ENCODE measurements at places on chromosomes 16 and 17. TPM values are rescaled to one million over a fixed set of nuclear protein-coding genes. Genes with fewer than 3 reads are reported as not detected.

The RNF222 gene
- total RNA-seq = not detected

The PRSS53 gene
- total RNA-seq = 1.5 TPM

- no peak overlapping the region for H3K4me3 ChIP-seq
- no peaks in the 10 kb centered on the region for H3K4me1 ChIP-seq
- no peaks in the 10 kb centered on the region for H3K36me3 ChIP-seq
- H3K27ac ChIP-seq = no peak overlapping the region
Measured at GRCh38 chr16:17069681-17070080, 401.1 kb downstream of the XYLT1 start.

- no peaks in the 10 kb centered on the region for H3K36me3 ChIP-seq
- no peak for DNase-seq
- no peak overlapping the region for H3K27ac ChIP-seq
- peaks cover 6% of the 10 kb centered on the region for H3K4me1 ChIP-seq
Measured at GRCh38 chr17:58329035-58329809, 627 bp upstream of the TSPOAP1 start.

The SERPINF2 gene
- 45.2 TPM for total RNA-seq

DNA sequence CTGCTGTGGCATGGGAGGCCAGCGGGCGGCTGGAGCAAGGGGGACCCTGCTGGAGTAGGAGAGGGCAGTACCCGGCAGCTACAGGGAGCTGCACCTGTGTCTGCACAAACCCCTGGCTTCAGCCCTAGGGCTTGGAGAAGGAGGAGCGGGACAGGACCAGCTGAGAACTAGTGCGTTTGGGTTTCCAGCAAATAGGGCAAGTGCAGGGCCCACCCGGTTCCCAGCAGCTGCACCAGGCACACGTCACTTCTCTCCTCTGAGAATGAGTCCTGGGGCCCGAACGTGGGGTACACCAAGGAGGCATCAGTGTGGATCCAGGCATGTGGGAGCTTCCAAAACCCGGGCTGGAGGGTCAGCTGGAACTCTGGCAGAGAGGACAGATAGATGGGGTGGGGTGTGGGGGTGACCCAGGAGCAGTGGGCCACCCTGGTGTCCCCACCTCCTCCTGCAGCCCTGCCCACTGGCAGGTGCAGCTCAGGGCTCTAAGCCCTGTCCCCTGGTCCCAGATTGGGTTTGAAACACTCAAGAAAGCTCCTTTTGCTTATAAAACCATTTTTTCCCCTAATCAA lies 5.6 kb downstream of the C16orf89 start:
- H3K4me1 ChIP-seq = no peaks in the 10 kb centered on the region
- H3K36me3 ChIP-seq = no peaks in the 10 kb centered on the region
- no peaks in the 10 kb centered on the region for H3K27me3 ChIP-seq
- no peak overlapping the region for H3K4me3 ChIP-seq
- no peak for DNase-seq
- no peak overlapping the region for H3K27ac ChIP-seq

DNA sequence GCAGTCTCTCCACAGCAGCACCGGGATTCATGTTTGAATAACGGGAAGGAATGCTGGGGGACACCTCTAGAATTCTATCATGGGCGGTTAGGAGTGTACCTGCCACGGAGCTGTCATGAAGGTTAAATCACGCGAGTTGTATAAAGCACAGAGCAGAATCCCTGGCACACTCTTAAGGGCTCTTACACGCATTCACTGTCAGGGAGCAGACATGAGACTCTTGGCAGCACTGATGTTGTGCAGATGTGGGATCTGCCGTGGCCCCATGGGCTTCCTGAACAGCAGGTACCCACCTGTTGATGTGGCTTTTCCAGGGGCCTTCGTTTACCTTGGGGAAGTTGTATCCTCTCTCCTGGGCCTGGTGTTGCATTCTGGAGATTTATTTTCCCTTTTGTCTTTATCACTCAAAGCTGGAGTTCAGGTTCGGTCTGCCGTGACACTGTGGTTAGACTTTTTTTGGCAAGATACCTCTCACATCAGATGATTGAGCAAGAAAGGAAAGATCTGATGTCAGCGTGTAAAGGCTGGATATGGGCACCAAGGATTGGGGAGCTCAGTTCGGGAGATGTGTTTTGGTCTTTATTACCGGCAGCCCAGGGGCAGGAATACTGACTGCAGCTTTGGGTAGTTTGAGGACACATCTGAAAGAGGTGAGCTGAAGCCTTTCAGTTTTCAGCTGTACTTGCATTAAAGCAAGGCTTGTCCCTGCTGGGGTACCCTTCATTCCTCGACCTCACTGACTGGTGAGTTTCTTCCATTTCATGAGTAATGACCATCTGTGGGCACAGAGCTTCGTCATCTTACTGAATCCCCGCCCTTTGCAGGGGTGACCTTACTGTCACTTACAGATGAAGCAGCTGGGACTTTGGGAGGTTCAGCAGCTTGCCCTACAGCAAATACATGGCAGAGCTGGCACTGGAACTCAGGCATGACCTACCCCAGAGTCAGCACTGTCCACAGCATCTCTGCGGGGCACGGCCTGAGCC lies 19.3 kb downstream of the KNOP1 start:
- H3K4me1 ChIP-seq = peaks cover 36% of the 10 kb centered on the region
- H3K4me3 ChIP-seq = no peak overlapping the region
- H3K27ac ChIP-seq = peak overlapping the region; percentile 27

DNA sequence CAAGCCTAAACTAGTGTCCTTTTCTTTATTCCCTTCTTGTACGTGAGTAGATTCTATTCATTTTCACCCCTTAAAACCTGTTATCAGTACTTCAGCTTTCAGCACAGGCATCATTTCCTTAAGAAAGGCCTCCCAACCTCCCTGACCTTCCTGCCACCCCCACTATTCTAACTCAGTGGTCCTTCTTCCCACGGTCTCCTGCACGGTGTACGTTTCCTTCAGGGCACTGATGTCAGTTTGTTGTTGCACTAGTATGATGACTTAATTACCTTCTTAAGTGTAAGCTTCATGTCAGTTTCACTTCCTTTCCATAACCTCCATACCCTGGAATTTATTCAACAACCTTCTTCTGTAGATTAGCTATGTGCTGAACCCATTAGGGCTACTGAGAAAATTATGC lies 484.2 kb downstream of the HS3ST4 start:
- no peak overlapping the region for H3K4me3 ChIP-seq
- no peaks in the 10 kb centered on the region for H3K36me3 ChIP-seq
- no peak for DNase-seq

GRCh38 chr16:4303973-4304372 lies 11.9 kb upstream of the GLIS2 start:
- peaks cover 5% of the 10 kb centered on the region for H3K4me1 ChIP-seq
- DNase-seq = no peak
- no peaks in the 10 kb centered on the region for H3K36me3 ChIP-seq

GRCh38 chr17:69134112-69134511 lies 7.6 kb downstream of the ABCA6 start:
- H3K36me3 ChIP-seq = no peaks in the 10 kb centered on the region
- H3K4me1 ChIP-seq = no peaks in the 10 kb centered on the region
- no peak overlapping the region for H3K4me3 ChIP-seq
- H3K27me3 ChIP-seq = no peaks in the 10 kb centered on the region
- DNase-seq = no peak

The FBXL16 gene
- 2.0 TPM for total RNA-seq

GRCh38 chr17:77822302-77823030 lies 136.0 kb upstream of the TNRC6C start:
- H3K36me3 ChIP-seq = no peaks in the 10 kb centered on the region
- no peaks in the 10 kb centered on the region for H3K4me1 ChIP-seq
- no peak for DNase-seq
- no peak overlapping the region for H3K4me3 ChIP-seq

The HOXB6 gene
- total RNA-seq = 3.2 TPM

DNA sequence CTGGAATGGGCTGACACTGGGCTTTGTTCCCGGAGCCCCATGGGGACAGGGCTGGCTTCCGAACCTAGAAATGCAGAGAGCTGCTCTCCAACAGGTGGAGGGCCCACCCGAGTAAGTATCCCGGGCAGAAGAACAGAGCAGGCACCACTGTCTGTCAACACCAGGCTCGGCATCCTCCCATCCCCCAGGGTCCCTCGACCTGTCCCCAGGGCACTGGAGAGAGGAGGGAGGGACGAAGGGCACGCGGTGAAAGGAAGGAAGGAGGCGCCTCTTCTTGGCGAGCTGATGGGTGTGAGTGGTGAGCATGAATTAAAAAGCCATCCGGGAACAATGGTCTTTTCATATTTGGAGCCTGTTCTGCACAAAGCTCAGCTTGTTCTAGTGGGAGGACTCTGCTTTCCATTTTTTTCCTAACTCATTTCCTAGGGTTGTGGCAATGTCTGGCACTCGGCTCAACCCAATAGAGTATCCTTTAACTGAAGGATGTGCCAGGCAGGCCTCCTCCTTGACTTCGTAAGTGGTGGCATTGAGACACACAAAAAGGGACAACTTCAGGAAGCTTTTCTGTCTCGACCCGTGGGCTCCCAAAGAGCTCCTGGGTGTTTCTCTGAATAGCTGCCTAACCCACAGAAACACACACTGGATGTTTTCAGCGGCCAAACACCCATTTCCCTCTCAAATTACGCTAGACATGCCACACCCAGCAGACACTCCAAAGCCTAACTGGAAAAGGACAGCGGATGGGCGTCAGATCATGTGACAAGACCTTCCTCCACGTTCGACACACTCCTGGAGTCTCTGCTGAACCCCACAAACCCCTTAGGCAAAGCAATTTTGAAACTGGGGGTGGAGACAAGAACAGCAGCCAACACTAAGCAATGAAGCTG lies 47.7 kb downstream of the ZFHX3 start:
- H3K27me3 ChIP-seq = no peaks in the 10 kb centered on the region
- no peaks in the 10 kb centered on the region for H3K36me3 ChIP-seq
- no peak for DNase-seq
- no peaks in the 10 kb centered on the region for H3K4me1 ChIP-seq
- H3K27ac ChIP-seq = no peak overlapping the region
- no peak overlapping the region for H3K4me3 ChIP-seq

The PLLP gene
- total RNA-seq = 4.0 TPM

GRCh38 chr17:81888988-81889595 lies 2.3 kb downstream of the ALYREF start:
- no peak overlapping the region for H3K4me3 ChIP-seq
- H3K27ac ChIP-seq = no peak overlapping the region
- H3K27me3 ChIP-seq = no peaks in the 10 kb centered on the region
- DNase-seq = no peak

The EFCAB13 gene
- total RNA-seq = 9.3 TPM

GRCh38 chr17:55430541-55431288 lies 9.1 kb upstream of the MMD start:
- DNase-seq = no peak
- no peak overlapping the region for H3K4me3 ChIP-seq
- no peaks in the 10 kb centered on the region for H3K4me1 ChIP-seq
- H3K27me3 ChIP-seq = no peaks in the 10 kb centered on the region
- H3K36me3 ChIP-seq = no peaks in the 10 kb centered on the region

- no peaks in the 10 kb centered on the region for H3K36me3 ChIP-seq
- H3K27me3 ChIP-seq = no peaks in the 10 kb centered on the region
- no peak for DNase-seq
- no peaks in the 10 kb centered on the region for H3K4me1 ChIP-seq
- H3K27ac ChIP-seq = no peak overlapping the region
Measured at GRCh38 chr17:70945386-70945785, 776.1 kb downstream of the KCNJ2 start.

The C16orf86 gene
- 5.6 TPM for total RNA-seq

The VAT1L gene
- 0.23 TPM for total RNA-seq

The SPN gene
- total RNA-seq = 0.72 TPM

DNA sequence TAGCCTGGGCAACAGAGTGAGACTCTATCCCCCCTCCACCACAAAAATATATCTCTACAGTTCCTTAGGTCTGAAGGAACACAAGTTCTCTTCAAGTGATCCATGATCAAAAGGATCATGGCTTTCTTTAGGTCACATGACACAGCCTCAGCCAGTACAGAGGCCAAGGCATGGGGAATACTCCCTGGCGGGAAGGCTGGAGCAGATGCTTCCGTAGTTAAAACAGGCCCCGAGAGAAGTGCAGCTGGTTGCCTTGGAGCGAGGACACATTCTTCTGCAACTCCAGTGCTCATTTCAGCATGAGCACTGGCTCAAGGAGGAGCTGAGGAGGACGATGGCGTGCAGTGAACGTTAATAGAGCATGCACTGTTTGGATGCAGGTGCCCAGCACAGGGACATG lies 13.5 kb downstream of the CDIP1 start:
- no peak overlapping the region for H3K27ac ChIP-seq
- DNase-seq = no peak
- no peaks in the 10 kb centered on the region for H3K4me1 ChIP-seq
- no peaks in the 10 kb centered on the region for H3K27me3 ChIP-seq
- H3K36me3 ChIP-seq = no peaks in the 10 kb centered on the region

DNA sequence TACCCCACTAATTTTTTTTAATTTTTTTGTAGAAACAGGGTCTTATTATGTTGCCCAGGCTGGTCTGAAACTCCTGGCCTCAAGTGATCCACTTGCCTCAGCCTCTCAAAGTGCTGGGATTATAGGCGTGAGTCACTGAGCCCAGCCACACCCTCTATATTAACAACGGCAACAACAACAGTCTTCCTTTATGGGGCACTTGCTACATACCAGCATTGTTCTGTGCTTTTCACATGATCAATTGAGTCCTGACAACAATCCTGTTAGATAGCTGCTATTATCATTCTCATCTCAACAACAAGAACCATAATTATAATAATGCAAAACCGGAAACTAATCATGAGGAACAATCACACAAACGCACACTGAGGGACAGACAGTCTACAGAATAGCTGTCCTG lies 12.6 kb upstream of the ARL5C start:
- no peaks in the 10 kb centered on the region for H3K27me3 ChIP-seq
- H3K27ac ChIP-seq = no peak overlapping the region
- no peaks in the 10 kb centered on the region for H3K4me1 ChIP-seq
- no peak for DNase-seq
- no peak overlapping the region for H3K4me3 ChIP-seq

GRCh38 chr16:56814537-56815432 lies 50.2 kb upstream of the SLC12A3 start:
- peaks cover 7% of the 10 kb centered on the region for H3K4me1 ChIP-seq
- H3K4me3 ChIP-seq = no peak overlapping the region
- H3K27me3 ChIP-seq = no peaks in the 10 kb centered on the region
- no peaks in the 10 kb centered on the region for H3K36me3 ChIP-seq
- no peak for DNase-seq
- H3K27ac ChIP-seq = peak overlapping the region; percentile 31

GRCh38 chr17:3678095-3678820 lies 9.6 kb downstream of the EMC6 start:
- no peaks in the 10 kb centered on the region for H3K27me3 ChIP-seq
- no peak for DNase-seq
- H3K36me3 ChIP-seq = no peaks in the 10 kb centered on the region
- no peak overlapping the region for H3K4me3 ChIP-seq
- H3K27ac ChIP-seq = no peak overlapping the region
- H3K4me1 ChIP-seq = no peaks in the 10 kb centered on the region

DNA sequence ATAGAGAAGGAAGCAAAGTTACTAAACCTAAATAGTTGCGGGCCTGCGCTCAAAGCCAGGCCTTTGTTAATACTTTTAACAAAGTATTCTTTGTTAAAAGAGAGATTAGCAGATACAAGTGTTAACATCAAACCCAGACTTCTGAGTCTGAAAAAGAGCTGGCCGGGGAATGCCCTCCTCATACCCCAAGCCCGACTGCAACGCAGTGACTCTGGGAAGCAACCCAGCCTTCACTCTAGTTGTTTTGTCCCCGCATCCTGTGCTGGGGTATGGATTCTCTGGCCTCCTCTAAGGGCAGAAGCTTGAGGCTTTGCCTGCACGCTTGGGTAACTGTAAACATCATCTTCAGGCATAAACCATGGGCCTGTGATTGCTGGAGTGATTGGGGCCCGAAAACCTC lies 48.3 kb downstream of the ADCY7 start:
- no peak overlapping the region for H3K4me3 ChIP-seq
- H3K4me1 ChIP-seq = peaks cover 10% of the 10 kb centered on the region
- no peak for DNase-seq
- H3K27ac ChIP-seq = no peak overlapping the region
- no peaks in the 10 kb centered on the region for H3K27me3 ChIP-seq

- H3K4me1 ChIP-seq = peaks cover 2% of the 10 kb centered on the region
- no peak overlapping the region for H3K27ac ChIP-seq
- DNase-seq = no peak
Measured at GRCh38 chr17:56979091-56979480, 1.2 kb downstream of the SCPEP1 start.

All from ovary (tissue), 10 donors.